ENCODE measurements at places on chromosomes 1 and 21.
A peak's percentile ranks its signal among the peaks of the same experiment; 100 is the strongest.

GRCh38 chr1:69711190-69711930 lies 143.6 kb downstream of the LRRC7 start:
- DNase-seq, result no peak

- no peak for DNase-seq
These were observed 109.2 kb upstream of the RAB4A start for GRCh38 chr1:229161740-229162139.

DNA sequence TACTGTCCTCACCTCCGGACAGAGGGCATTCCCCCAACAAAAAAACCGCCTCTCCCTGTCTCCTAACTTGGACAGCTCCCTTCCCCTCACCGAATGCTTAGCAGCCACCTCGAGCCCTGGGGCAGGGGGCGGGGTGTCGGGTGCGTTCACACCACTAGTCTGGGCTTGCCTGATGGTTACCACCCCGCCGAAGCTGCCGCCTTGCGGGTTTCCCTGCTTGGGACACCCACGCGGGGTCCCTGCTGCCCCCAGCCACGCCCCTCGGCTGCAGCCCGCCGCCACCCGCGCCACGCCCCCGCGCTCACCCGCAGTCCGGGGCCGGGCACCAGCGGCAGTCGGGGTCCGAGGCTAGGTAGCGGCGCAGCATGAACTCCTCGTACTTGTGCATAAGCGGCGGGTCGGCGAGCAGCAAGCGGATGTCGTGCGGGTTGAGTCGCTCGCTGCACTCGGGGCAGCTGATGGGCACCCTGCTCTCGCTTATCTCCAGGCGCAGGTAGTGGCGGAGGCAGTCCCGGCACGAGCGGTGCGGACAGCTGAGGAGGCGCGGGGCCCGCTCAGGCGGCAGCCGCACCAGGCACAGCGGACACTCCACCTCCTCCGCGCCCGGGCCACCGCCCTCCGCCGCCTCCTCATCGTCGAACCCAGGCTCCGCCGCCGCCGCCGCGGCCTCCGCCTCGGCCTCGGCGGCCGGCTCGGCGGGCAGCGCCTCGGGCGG lies 706 bp downstream of the RNF19B start:
- DNase-seq, result peak; percentile 81

- DNase-seq, result no peak
These were observed 343.9 kb upstream of the DPYD start for GRCh38 chr1:98264727-98265126.

DNA sequence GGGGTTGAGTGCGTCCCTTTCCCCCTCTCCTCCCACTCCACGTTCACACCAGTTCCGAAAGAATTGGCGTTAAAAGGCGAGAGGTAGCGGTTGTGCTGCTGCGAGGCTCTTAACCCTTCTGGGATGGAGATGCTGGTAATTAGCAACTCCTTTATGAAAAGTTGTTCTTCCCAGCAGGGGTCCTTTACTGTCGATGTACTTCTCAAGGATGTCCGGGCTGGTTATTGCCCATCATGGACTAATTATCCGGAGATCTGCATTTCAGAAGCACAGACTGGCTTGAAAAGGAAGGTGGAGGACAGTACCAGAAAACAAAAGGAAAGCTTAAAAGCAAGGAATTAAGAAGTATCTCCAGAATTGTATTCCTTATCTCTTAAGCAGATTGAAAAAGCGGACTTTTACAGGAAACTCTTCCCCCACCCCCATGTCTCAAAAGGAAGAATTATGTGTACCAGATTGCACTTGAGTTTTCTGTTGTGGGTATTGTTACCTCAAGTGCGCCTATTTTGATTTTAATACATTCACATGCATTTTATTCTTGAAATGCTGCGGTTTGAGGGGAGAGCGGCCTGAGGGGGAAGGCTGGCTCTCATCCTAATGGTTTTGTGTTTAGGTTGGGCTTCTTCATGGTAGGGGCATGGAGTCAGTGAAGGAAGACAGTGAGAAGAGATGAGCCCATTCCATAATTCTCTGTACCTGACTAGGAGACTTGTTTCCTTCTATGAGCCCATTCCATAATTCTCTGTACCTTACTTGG lies 1.5 kb downstream of the AK4 start:
- no peak for DNase-seq

DNA sequence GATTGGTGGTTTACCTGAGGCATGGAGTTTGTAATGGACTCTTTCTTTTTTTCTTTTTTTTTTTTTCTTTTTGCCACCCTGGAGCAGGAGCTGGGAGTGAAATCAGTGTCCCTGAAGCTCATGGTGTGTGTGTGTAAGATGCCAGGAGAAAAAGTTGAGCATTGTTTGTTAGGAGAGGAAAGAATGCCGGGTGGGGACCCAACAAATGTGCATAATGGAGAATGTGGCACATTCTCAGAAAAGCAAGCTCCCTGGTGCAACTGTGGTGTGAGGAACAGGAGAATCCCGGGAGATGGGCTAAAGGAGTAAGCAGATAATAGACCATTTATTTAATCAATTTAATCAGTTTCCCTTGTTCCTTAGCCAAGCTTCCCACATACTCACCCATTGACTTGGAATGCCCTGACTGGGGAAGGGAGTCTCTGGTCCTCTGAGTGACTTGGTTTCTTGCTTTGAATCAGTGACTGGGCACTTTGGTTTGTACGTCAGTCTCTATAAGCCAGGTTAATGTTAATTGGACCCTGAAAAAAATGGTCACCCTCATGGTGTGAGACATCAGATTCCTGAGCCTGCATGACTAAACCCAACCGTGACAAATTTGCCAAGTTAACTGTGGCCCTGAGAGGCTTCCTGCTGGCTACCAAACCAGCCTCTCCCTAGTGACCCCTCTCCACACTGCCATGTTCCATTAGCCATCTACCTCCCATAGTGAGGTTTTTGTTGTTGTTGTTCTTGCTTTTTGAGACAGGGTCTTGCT lies 43.9 kb upstream of the ITPKB start:
- DNase-seq, result no peak

GRCh38 chr1:204321665-204322064 lies 38.1 kb downstream of the PLEKHA6 start:
- no peak for DNase-seq

Measured in breast epithelium (tissue), 4 donors.